Activated naive CD4-positive, alpha-beta T cell (primary cell): ENCODE measurements at places on chromosomes 7 and 10.
A peak's percentile ranks its signal among the peaks of the same experiment; 100 is the strongest.

DNA sequence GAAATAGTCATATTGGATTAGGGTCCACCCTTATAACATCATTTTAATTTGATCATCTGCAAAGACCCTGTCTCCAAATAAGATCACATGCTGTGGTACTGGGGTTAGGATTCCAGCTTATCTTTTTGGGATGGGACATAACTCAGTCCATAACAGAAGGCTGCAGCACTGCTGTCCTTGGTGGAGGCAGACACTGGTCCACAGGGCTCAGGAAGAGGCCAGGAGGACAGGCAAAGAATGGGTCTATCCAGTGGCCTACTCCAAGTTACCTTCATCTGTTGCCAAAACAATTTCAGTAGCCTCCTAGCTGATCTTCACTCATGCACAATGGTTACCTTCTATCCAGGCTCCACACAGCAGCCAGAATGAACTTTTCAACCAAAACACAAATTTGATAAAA is 387.0 kb downstream of the GRID1 start:
- no peak for DNase-seq

DNA sequence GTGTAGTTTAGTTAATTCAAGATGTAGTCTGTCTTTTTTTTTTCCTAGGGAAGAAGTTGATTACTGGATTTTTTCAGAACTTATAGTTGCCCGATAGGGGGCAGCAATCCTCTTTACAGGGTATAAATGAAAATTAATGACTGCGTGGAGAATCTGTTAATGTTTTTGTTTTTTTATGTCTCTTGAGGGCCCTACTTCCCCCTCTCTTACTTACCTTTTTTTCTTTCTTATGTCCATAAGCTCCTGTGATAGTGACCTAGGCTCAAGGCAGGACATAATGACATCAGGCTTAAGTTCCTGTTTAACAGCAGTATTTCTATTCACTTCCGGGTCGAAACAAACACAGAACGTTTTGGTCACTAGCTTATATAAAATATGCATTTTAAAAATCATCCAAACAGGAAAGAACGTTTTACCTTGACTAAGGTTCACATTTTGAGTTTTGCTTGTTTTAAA is 18.8 kb downstream of the CDC123 start:
- DNase-seq: no peak

DNA sequence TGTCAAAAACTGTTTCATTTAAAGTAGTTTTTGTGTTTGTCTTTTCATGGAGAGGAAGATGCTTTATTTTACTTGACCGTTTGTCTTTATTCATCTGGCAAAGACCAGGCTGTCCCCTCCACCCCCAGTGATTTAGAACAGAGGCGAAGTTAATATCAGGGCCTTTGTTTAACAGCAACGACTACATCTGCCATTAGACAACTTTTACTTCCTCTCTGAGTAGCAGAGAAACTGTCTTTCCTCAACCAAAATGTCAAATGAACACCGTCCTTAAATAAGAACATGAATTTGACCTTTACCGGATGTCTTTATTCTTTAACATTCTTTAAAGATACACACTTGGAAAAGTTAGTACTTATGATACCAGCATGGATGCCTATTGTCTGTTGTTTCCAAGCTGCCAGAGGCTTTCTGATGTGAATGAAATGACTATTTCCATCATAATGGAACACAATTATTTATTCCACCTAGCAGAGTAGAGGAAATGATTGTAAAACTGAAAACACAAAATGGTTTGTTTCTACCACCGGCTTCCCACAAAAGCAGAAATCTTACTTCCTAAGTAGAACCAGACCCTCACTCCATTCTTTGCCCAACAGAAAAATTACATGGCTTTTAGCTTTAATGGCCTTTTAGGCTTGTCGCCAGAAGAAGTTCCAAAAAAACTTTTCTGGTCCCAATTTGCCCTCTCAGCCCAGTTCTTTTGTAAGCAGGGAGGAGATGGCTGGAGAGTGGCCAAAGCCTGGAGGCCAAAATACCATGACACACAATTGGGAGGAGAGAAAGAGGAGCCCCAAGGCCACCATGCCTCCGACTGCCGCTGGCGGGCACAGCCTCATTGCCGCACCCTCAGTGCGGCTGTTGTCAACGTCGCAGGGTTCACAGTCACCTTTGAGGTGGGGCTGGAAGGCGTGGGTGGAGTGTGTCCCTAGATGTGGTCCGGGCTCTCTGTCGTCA is 168.5 kb downstream of the TEX36 start:
- DNase-seq: no peak

GRCh38 chr7:15257689-15258088 is 304.1 kb downstream of the AGMO start:
- DNase-seq: no peak

GRCh38 chr7:75943864-75944263 is 28.9 kb downstream of the POR start:
- no peak for DNase-seq

- DNase-seq: no peak
Observed at GRCh38 chr10:87636313-87636915, 23.3 kb upstream of the PAPSS2 start.

GRCh38 chr10:92957223-92958010 is 103.2 kb upstream of the CYP26C1 start:
- DNase-seq: no peak

DNA sequence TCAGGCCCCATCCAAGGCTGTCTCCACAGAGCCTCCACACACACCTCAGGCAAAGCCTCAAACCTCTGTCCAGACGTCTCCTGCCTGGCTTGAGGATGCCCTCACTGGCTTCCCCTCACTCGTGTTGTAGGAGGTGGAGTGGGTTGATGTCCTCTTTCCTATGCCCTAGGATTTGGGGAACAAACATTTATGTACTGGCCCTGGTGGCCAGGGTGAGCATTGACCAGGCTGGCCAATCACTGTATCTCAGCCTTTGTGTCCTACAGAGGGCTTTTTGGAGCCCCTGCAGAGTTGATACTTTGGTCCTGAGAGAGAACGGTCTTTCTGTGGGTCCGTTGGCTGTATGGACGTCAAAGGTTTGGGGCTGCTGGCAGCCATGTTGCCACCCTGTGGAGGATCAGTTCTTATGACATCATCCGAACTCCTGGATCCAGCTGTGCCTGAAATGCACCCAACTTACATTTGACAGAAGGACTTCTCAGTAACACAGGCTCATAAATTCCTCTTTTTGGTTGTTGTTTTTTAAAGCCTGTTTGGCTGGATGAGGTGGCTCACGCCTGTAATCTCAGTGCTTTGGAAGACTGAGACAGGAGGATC is 2.3 kb upstream of the GRID2IP start:
- DNase-seq: no peak

GRCh38 chr7:123314886-123315285 is 115.1 kb upstream of the SLC13A1 start:
- no peak for DNase-seq

GRCh38 chr10:95543459-95543858 is 17.7 kb downstream of the SORBS1 start:
- DNase-seq: no peak

DNA sequence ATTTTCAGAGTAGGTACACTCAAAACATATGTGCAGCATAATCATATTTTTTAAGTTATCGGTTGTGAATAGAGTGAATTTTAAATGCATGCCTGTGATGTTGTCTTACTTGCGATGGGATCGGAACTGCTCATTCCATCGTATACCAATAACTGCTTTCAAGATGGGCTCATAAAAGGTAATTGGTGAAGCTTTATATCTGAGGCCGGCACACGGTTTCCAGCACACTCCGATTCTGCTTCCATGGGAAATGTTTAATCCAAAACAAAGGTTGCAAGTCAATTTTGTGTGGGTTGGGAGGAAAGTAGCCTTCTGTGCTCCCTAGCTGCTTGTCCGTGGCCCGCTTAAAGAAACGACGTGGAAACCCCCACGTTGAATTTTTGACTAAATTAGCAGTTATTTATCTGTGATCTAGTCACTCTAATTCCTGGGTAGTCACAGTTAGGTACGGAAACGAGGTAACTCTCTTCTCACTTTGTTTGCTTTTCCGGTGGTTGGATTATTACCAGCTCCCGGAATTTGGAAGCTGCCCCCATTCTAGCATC is 10.1 kb upstream of the CELF2 start:
- no peak for DNase-seq

DNA sequence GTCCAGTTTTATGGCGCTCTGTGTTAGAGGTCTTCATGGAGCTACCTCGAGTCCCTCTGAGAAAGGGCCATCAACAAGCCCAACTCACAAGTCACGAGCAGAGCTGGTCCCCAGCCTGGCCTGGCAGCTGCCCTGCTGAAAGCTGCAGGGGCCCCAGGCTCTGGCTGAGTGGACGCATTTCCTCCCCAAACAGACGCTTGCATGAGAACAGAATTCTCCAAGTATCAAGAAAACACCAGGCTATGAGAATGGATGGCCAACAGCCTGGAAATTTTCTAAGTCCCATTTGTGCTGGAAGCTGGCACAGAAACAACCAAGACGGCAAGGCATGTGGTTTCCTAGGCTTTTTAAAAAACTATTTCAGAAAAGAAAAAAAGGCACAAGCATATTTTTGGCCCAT is 114.8 kb downstream of the FAM53B start:
- no peak for DNase-seq

GRCh38 chr10:130169136-130169859 is 33.1 kb downstream of the GLRX3 start:
- DNase-seq: no peak

- no peak for DNase-seq
Observed at GRCh38 chr10:86699125-86699524, 30.8 kb downstream of the LDB3 start.

GRCh38 chr10:34291466-34292193 is 523.5 kb downstream of the PARD3 start:
- DNase-seq: no peak

- DNase-seq: no peak
Observed at GRCh38 chr10:71763352-71764127, 9.8 kb downstream of the VSIR start.

DNA sequence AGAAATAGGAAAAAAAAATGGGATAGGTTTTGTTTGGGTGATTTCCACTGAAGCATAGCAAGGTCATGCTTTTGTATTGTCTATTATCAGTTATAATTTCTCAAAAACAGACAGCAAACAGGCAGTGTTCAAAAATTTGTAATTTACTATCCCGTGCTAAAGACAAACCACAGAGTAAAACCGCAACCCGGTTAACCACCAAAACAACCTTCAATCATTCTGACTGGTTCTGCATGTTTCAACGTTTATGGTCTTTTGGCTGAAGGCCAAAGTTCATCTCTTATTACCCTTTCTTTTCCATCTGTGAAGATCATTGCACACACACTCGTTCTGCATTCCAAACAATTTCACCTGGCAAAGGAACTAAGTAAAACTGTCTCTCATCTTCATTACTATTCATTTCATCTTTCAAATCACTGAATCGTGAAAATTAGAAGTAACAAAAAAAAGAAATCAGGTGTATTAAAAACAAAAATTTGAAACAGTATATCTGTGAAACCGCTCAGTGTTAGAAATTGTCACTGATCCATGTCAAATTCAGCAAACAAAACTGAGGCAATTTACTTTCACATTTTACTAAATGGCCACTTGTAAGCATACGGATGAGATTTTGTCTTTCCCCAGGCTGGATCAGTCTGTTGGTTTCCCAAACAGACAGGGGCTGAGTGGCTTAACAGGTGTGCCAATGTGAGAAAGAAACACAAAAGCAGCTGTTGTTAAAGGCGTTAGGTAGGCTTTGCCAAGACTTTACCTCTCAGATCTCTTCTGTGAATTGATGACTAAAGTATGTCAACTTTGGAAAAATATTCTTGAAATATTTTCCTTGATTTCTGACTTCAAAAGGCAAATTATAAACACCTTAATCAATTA is 539.6 kb downstream of the CNTNAP2 start:
- no peak for DNase-seq

DNA sequence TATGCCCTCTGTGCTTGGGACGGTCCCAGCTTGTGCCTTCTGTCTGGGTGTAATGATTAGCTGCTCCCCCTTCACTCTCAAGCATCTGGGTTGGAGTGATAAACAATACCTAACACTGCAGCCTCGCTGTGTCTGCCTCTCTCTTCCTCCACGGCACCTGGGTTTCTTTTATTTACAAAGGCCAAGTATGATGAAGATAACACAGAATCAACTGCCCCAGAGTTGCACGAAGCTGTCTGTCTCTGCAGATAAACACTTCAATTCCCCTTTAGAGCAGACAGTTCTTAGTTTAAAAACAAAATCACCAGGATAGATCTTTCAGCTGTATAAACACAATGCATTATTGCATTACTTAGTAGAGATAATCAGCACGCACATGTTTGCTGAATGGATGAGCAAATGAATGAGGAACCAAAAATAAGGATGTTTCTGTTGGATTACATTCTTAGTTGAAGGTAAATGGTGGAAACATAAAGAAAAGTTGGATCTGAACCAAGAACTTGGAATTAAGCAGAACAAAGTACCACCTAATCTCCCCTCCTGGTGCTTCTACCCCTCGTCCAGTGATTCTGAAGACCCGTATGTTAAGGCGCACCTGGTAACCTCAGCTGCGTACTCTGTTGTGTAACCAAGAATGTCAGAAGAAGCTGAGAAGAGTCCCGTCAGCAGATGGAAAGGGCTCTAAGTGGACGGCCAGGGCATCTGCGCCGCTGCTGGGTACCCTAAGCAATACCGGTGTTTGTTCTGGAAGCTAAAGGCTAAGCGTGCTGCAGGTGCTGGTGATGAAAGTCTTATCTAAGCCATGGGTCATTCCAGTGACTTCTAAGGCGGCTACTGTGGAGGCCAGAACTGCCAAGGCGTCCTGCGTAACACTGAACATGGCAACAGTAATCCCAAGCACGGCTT is 26.6 kb downstream of the INSIG1 start:
- DNase-seq: no peak

DNA sequence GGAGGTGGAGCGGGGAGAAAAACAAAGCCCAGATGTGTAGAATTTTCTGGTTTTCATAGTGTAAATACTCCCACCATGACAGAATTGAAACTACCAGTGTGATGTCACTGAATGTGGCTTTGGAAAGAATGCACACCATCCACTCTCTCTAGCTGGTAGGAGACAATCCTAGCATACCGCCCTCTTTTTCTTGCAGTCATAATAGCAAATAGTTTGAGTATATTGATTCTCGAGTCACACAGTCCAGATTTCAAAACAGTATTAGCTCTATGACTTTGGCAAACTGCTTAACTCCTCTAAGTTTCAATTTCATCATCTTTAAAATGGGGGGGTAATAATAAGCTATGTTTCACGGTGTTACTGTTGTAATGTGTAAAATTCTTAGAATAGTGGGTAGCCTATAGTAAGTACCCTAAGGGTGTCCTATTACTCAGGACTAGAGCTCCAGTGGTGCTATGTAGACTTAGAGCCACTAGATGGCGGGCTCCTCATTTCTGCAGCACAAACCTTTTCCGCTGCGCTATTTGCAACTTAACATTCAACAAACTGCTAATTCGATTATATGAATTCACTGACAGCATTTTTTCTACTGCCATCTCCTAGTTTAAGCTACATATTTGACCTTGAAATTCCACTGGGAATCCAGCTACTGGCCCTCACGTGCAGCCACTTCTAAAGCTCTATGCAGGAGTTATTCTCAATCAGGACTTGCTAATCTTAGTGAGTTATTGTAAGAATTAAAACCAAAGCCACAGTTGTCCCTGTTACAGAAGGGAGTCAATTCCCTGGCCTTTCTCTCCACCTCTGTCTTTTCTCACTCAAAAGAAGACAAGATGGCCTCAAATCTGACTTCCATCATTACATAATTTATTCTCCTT is 18.7 kb downstream of the TAS2R40 start:
- peak; percentile 42 for DNase-seq

GRCh38 chr10:61936770-61937169 is 35.3 kb downstream of the ARID5B start:
- no peak for DNase-seq
